ENCODE measurements at places on chromosomes 7 and 10.
A peak's percentile ranks its signal among the peaks of the same experiment; 100 is the strongest.

- DNase-seq: peak; percentile 22
Measured at GRCh38 chr7:132004529-132004928, 448.1 kb upstream of the PODXL start.

GRCh38 chr7:65840446-65840845 is 32.4 kb upstream of the VKORC1L1 start:
- no peak for DNase-seq

DNA sequence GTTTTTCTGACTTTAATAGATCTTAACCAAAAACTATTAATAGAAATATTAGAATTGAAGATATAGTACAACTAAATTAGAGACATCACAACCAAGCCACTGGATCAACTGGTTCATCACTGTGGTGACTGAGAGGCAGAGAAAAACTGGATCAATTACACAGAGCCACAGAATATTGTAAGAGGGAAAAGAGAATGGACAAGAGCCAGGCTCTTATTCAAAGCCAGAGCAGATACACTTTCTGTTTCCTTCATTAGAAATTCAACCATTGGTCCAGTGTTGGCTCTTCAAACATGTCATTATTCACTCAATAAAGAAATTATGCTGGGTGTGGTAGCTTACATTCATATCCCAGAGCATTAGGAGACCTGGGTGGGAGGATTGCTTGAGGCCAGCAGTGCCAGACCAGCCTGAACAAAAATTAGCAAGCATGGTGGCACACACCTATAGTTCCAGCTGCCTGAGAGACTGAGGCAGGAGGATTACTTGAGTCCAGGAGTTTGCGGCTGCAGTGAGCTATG is 295.1 kb downstream of the NEBL start:
- DNase-seq: no peak

GRCh38 chr10:19290770-19291169 is 242.2 kb downstream of the MALRD1 start:
- no peak for DNase-seq

- no peak for DNase-seq
Measured at GRCh38 chr7:142308918-142309317, 51.1 kb upstream of the PRSS58 start.

GRCh38 chr10:30192846-30193608 is 133.6 kb upstream of the JCAD start:
- DNase-seq: no peak

- DNase-seq: no peak
Measured at GRCh38 chr7:69896121-69896520, 297.8 kb downstream of the AUTS2 start.

- no peak for DNase-seq
Measured at GRCh38 chr10:113617086-113617485, 46.8 kb downstream of the NRAP start.

DNA sequence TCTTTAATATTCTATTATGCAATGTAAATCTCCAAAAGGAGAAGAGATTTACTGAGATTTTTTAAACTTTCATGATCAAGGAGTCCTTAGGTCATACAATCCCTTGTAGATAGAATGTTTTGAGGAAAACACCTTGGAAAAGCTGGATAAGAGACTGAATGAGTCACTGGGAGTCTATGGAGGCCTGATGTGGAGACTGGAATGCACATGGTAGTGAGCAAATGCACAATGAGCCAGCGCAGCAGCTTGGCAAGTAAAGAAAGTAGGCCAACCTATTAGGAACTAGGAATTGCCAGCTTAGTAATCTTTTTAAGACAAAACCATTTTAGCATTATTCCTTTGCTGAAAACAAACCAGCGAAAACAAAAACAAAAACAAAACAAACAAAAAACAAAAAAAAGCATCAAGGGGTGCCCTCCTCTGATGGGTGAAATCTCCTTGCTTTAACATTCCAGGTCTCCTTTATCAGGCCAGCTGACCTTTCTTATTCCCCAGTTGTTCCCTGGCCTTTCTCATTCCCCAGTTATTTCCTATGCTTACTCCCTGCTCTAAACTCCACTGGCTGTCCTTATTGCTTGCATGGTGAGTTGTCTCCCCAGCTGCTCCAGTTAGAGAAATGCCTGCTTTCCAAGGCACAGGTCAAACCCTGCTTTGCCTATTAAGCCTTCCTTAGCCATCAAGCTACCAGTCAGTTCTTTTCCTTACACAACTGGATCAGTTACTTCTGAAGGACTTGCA is 135.8 kb downstream of the PLCE1 start:
- DNase-seq: no peak

- DNase-seq: no peak
Measured at GRCh38 chr7:93723424-93724124, 149.1 kb upstream of the CALCR start.

GRCh38 chr7:107694386-107694785 is 33.8 kb downstream of the SLC26A4 start:
- DNase-seq: no peak

GRCh38 chr10:34580643-34581042 is 234.5 kb downstream of the PARD3 start:
- DNase-seq: no peak

GRCh38 chr10:10687751-10688150 is 329.9 kb upstream of the CELF2 start:
- no peak for DNase-seq

- no peak for DNase-seq
Measured at GRCh38 chr7:278081-278480, 11.9 kb upstream of the FOXL3 start.

DNA sequence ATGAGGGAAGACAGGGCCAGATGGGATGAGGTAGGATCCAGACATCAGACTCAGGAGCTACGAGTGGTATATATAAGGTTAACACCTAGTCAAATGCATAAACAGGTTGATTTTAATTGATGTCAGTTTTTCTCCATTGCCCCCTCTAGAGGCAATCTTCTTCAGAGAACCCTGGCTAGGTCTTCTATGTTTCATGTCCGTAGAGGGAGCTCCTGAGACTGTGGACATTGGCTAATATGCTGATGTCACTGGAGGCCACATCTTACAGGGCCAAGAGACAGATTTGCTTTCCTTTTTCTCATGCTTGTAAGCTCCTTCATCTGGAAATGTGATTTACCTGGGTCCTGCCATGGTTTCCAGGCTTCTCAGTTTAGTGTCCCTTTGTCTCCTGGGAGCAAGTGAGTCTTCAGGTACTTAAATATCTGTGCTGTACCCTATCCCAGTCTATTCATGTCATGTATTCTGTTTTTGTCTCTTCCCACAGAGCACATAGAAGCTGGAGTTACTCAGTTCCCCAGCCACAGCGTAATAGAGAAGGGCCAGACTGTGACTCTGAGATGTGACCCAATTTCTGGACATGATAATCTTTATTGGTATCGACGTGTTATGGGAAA is 161.6 kb upstream of the PRSS1 start:
- no peak for DNase-seq

GRCh38 chr7:4552985-4553384 is 129.1 kb upstream of the FOXK1 start:
- no peak for DNase-seq

DNA sequence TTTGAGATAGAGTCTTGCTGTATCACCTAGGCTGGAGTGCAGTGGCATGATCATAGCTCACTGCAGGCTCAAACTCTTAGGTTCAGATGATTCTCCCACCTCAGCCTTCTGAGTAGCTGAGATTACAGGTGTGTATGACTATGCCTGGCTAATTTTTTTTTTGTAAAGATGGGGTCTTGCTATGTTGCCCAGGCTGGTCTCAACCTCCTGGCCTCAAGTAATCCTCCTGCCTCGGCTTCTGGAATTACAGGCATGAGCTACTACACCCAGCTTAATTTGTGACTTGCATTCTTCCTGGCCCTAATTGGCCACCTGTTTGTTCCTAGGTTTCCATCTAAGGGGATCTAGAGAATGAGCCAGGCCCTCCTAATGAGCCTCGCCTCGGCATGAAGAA is 9.3 kb downstream of the ARHGAP22 start:
- DNase-seq: no peak

DNA sequence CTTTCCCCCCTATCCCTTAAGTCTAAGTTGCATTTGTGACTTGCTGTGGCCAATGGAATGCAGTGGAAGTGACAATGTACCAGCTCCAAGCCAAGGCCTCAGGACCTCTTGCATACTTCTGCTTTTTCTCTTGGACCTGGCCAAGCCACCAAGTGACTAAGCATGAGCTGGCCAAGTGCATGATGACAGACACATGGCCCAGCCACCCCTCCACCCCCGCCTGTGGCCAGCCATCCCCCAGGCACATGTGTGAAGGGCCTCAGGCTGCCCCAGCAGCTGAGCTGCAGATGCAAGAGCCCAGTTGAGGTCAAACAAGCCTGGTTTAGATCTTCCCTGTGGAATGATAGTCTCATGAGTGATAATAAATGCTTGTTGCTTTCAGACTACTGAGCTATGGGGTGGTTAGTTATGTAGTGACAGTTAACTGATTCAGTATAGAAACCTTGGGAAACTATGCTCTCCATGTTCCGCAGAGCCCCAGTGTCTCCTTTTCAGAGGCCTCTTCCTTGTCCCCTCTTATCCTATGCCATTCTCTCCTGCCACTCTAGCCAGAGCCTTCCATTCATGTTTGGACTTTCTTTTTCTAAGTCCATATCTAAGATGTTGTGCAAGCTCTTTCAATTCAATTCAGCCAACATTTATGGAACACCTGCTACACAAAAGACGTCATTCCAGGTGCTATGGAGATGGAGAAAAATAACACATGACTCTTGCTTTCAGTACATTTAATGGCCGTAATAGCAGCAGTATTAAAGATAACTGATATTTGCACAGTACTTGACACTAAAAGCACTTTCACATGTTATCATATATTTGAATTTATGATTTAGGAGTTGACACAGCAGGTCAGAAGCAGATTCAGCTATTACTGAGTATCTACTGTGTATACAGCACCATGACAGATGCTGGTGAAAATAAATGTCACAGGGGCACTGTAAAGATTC is 55.5 kb upstream of the LOXL4 start:
- DNase-seq: peak; percentile 4

DNA sequence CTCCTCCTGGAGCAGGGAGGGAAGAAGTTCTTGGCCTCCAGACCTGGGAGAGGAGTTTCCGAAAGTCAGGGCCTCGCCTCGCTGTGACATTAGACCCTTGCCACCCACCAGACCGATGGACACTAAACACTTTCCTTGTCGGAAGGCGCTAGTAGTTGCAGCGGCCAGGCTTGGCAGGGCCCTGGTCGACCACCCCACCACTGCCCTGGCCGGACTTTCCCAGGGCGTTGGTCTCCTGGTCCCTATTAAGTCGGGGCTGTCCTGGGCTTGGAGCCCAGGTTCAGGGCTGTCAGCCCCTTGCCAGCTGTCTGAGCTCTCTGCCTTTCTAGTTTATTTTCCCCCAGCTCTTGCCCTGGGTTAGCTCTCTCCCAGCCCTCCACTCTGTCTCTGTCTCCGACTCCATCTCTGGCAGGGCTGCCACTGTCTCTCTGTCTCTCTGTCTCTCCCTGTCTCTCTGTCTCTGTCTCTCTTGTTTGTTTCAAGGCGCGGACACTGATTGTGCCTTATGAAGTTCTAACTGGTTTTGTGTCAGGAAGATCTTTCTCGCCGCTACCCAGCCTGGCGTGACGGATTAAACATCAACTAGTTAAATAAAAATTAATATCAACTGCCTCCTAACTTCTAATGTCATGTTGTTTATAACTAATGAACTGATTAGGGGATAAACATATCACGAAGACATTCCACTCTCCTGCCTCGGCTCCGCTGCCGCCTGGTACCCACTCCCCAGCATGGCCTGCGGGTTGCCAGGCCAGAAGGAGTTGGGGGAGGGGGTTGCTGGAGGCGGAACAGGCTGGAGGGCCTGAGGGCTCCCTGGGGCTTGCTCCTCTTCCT is 13.8 kb upstream of the PAX2 start:
- no peak for DNase-seq

DNA sequence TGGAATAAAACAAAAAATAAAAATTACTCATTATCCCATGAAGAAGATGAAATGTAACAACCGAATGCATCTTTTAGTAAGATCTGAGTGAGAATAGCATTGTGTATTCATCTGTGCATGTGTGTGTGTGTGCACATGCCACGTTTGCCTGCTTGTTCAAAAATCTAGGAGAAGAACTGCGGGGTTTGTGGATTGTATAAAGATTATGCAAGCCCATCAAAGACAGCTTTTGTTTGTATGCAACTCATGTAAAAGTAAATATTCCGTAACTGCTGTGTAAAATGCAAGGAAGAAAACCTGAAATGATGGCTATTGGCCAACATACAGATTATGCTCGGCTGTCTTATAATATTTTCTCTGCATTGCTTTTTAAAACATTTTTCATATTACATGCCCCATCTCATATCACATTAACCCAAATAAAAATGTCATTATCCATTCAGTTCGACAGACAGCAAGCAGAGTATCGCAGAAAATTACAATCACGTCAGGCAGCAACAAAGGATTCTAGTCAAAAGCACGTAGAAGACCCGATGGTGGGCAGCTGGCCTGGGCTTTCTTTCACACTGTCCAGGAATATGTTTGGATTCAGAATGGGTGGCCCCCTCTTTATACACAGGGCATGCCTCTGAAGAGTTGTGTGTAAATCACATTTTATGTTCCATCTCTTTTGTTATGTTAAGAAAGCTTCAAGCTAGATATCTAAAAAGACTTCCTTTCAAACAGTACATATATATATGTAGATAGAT is 114.0 kb downstream of the PARP12 start:
- no peak for DNase-seq

DNA sequence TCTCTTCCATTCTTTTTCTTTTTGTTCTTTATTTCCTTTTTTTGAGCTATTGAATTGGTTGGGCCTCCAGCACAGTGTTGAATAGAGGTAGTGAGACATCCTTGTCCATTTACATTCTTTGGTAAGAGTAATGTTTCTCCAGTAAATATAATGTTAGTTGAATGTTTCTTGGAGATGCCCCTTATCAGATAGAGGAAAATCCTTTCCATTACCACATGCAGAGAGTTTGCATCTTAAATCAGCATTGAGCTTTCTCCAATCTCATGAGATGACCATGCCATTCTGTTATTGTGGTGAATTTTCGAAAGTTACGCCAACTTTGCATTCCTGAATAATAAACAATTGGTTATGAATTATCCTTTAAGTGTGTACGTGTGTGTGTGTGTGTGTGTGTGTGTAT is 127.7 kb downstream of the DNAH11 start:
- DNase-seq: no peak

DNA sequence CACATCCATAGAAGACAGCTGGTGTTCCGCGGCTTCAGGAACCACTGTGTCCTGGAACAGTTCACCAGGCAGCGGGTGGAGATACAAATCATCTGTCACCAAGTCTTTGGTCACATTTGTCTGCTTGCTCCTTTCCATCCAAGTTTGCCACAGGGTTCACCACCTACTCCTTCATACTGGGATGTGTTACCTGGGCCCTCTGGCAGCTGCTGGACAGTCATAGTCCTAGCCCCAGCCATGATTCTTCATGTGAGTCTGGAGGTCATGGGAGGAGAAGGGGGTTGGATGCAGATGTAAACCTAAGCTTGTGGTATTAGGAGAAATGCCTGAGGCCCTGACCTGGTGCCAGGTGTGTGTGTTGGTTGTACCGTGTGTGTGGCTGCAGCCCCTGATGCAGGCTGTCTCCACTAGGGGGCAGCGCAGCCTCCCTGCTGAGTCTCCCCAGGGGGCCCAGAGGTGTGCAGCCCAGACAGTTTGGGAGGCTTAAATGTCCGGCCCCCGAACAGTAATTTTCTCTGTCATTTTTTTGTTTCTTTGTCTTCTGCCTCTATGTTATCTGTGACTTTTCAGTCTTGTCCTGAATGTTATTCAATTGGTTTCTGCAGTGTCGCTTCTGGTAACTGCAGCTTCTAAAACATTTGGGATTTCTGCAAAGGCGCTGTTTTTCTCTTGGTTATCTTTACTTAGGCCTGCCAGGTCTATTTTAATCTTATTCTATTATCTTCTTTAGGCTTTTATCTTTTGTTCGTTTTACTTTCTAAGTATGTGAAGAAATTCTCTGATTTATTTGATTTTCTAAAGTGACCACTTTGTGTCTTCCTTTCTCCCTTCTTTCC is 14.8 kb downstream of the NPS start:
- DNase-seq: no peak

All from NCI-H187 (cell line).